Activated CD4-positive, alpha-beta memory T cell treated with anti-CD3 and anti-CD28 coated beads, Interleukin-2, amount 10 ng/mL, durations not matched to agents 7 days and 5 days (primary cell): ENCODE measurements at places on chromosomes 13 and 19. TPM values are rescaled to one million over a fixed set of nuclear protein-coding genes. Genes with fewer than 3 reads are reported as not detected.
A peak's percentile ranks its signal among the peaks of the same experiment; 100 is the strongest.

The KIR3DL1 gene
- total RNA-seq: not detected

The ZNF154 gene
- total RNA-seq: 0.38 TPM

The CPAMD8 gene
- total RNA-seq: 1.4 TPM

The ZNF653 gene
- 15.6 TPM for total RNA-seq

The SPRYD7 gene
- total RNA-seq: 3.9 TPM

The SNAPC2 gene
- 24.1 TPM for total RNA-seq

The LGALS4 gene
- total RNA-seq: 0.81 TPM

DNA sequence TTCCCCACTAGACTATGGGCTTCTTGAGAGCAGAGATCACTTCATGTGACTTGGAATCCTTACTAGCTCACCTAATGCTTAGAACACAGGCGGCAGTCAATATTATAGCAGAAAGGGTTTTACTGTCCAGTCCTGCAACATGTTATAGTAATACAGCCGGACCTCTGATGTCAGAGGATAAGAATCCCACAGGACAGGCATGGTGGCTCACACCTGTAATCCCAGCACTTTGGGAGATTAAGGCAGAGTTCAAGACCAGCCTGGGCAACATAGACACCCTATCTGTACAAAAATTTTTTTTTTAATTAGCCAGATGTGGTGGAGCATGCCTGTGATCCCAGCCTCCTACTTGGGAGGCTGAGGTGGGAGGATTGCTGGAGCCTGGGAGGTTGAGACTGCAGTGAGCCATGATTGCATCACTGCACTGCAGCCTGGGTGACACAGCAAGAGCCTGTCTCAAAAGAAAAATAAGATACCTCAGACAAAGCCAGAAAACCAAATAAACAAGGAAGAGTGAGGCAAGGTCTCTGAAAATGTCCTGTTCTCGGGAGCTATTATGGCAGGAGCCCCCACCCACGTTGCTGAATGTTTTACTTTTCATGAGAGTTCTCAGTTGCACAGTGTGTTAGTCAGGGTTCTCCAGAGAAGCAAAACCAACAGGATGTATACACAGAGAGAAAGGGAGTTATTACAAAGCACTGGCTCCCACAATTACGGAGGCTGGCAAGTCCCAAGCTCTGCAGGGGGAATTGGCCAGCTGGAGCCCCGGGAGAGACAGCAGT, 100.8 kb downstream of the UBL3 start:
- H3K27ac ChIP-seq: no peak overlapping the region
- peaks cover 14% of the 10 kb centered on the region for H3K27me3 ChIP-seq
- no peak overlapping the region for H3K4me3 ChIP-seq

DNA sequence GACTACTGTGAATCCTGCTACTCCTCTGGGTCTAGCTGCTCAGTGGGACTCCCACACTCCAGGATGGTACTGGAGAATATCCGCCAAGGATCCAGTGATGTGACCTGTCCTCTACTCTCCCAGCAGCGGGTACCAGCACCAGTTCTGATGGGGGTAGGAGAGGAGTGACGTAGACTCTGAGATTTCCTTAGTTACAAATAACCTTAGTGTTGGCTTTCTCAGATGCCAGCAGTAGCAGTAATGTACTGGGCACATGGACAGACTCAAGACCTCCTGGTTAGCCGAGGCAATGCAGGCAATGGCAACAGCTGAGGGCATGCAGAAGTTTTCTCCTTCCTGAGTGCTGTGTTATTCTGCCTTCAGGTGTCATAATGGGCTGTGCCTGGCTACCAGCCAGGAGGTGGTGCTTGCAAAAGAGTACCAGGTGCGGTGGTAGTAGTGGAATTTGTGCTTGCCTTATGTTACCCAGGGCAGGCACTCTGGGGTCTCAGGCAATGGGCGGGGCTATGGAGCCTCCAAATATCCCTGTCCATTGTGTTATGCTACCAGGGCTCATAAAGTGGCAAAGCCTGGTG, 105.3 kb upstream of the KLF5 start:
- no peak for DNase-seq
- H3K27me3 ChIP-seq: no peaks in the 10 kb centered on the region
- peaks cover 17% of the 10 kb centered on the region for H3K36me3 ChIP-seq
- no peak overlapping the region for H3K4me3 ChIP-seq
- H3K4me1 ChIP-seq: no peaks in the 10 kb centered on the region
- no peak overlapping the region for H3K27ac ChIP-seq

DNA sequence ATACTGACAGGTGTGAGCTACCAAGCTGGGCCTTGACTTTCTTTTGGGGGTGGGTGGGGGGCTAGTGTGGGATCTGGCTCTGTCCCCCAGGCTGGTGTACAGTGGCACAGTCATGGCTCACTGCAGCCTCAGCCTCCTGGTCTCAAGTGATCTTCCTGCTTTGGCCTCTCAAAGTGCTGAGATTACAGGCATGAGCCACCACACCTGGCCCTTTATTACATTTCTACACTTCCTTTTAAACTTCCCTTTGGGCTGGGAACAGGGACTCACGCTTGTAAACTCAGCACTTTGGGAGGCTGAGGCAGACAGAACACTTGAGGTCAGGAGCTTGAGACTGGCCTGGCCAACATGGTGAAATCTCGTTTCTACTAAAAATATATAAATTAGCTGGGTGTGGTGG, 12.0 kb downstream of the FTL start:
- DNase-seq: no peak
- H3K36me3 ChIP-seq: peaks cover 30% of the 10 kb centered on the region
- H3K27me3 ChIP-seq: no peaks in the 10 kb centered on the region
- H3K27ac ChIP-seq: no peak overlapping the region
- H3K4me1 ChIP-seq: peaks cover 6% of the 10 kb centered on the region

DNA sequence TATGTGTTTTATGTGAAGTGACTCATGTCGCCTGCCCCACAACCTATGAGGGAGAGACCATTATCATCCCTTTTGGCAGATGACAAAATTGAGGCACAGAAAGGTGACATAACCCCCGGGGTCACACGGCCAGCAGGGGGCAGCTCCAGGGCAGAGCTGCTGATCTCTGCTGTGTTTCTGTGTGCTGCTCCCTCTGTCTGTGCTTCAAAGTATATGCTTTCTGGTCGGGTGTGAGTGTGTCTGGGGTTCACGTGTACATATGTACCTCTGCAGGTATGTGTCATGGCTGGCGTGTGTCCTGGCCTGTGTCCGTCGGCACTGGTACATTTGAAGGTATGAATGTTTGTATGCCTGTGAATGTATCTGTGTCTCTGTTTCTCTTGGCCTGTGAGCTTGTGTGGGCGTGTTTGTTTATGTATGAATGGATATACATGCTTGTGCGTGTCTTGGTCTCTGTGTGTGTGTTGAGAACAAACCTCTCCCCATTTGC, 7.1 kb downstream of the LIPE start:
- H3K27ac ChIP-seq: peak overlapping the region; percentile 49
- H3K27me3 ChIP-seq: no peaks in the 10 kb centered on the region
- no peak overlapping the region for H3K4me3 ChIP-seq
- H3K4me1 ChIP-seq: peaks cover 42% of the 10 kb centered on the region
- peaks cover 4% of the 10 kb centered on the region for H3K36me3 ChIP-seq

DNA sequence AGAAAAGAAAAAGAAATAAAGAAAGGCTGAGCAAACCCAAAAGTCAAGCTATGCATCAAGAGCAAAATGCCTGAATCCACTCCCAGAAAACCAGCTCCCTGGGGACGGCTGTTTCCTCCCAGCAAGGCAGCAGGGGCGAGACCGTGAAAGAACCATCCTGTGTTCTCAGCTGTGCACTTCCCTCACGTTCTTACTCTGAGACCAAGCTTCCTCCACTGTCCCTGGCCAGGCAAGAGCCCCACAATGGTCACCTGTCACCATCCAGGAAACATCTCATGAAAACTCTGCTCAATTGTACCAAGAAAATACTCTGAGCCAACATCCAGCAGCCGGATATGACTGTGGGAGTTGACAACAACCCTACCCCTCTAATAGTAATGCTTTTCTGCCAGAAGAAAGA, 22.9 kb downstream of the RAB20 start:
- no peak overlapping the region for H3K27ac ChIP-seq
- H3K36me3 ChIP-seq: no peaks in the 10 kb centered on the region
- peaks cover 17% of the 10 kb centered on the region for H3K4me1 ChIP-seq
- no peaks in the 10 kb centered on the region for H3K27me3 ChIP-seq

DNA sequence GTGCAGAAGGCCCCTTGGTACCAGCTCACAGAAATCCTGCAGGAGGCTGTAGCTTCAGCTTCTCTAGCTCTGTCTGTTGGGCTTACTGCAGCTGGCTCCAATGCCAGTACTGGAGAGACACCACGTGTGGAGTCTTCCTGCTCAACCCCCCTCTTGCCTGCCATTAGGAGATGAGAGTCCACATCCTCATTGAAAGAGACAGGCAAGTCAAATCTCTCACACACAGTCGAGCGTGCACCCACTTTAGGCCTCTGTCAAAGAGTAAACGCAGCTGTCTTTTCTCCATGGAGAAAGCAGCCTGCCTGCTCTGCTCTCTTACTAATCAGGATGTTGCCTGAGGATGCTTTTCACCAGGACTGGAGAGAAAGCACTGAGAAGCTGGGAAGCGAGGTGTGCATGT, 523.0 kb upstream of the NBEA start:
- no peak for DNase-seq
- no peaks in the 10 kb centered on the region for H3K27me3 ChIP-seq
- no peaks in the 10 kb centered on the region for H3K36me3 ChIP-seq
- H3K4me1 ChIP-seq: no peaks in the 10 kb centered on the region
- H3K4me3 ChIP-seq: no peak overlapping the region

DNA sequence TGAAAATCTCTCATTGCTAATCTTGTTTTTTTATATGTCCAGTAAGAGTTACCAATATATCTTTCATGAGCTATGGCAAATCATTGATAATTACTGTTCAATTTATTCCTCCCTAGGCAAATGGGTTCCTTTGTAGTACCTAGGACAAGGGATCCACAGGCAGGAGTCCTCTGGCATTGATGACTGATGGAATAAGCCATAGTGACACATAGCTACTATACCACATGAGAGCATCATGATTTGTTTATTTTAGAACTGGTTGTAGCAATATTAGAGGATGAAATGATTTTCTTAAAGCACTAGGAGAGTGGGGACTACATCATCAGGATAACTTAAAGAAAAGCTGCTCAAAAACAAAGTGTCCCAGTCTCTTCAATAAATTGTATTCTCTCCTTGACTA, 21.7 kb upstream of the MAB21L1 start:
- no peak overlapping the region for H3K4me3 ChIP-seq
- H3K27ac ChIP-seq: no peak overlapping the region
- no peak for DNase-seq
- no peaks in the 10 kb centered on the region for H3K4me1 ChIP-seq
- no peaks in the 10 kb centered on the region for H3K27me3 ChIP-seq
- H3K36me3 ChIP-seq: no peaks in the 10 kb centered on the region

DNA sequence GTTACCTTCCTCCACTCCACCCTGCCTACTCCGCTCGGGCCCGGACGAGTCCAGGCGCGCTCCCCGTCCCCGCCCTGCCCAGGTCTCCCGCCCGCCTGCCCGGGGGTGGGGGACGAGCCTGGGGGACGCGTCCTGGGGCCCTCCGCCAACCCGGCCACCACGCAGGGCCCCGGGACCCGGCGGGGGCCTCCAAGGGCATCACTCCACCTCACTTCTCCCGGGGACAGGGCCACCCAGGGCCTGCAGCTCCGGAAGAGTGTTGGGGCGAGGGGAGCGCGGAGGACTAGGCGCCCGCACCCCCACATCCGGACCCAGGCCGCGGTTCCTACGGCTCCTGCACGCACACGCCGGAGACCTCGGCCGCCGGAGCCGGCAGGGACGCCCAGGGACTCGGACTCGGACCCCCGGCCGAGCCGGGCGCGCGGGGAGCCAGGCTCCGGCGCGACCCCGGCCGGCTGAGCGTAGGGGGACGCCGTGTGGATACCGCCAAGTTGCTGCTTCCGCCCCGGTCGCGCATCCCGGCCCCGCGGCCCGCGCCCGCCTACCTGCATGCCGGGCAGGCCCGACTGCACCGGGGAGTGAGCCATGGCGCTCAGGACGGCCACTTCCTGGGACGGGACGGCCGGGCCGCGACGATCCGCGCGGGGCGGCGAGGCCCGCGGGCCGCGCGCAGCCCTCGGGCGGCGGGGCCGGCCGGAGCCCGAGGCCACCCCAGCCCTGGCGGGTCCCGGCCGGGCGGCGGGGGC, 534 bp downstream of the STK24 start:
- H3K27ac ChIP-seq: peak overlapping the region; percentile 86
- H3K4me3 ChIP-seq: peak overlapping the region; percentile 94
- no peaks in the 10 kb centered on the region for H3K27me3 ChIP-seq

GRCh38 chr13:107743100-107743499, 472.2 kb downstream of the LIG4 start:
- H3K4me3 ChIP-seq: no peak overlapping the region
- H3K27me3 ChIP-seq: no peaks in the 10 kb centered on the region
- H3K27ac ChIP-seq: no peak overlapping the region
- H3K36me3 ChIP-seq: no peaks in the 10 kb centered on the region
- no peaks in the 10 kb centered on the region for H3K4me1 ChIP-seq

DNA sequence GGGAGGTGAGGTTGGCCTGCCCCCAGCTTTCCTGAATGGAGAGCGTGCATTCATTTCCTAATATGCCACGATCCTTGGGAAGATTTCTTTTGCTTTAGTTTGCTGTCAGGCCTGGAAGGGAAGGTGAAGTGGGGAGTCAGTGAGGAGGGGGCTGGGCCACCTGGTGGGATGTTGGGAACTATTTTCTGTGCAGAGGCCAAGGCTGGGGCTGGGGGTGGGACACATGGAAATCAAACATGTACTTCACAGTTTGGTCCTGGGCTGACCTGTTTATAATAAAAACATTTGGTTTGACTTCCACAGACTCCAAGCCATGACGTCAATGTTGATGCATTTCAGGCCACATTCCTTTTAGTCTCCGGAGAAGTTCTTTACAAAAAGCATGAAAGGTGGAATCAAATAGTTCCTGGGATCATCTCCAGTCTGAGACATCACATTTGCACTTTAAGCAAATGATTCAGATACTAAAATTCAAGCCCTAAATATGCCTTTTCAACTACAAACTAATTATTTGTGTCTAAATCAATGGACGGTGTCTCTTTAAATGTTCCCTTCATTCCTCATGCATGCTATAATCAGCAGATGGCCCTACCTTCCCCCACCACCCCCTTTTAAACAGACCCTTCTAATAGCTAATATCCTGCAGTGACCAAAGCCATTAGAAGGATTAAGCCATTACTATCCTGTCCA, 41.5 kb upstream of the MEDAG start:
- H3K4me1 ChIP-seq: peaks cover 3% of the 10 kb centered on the region
- no peak overlapping the region for H3K27ac ChIP-seq
- H3K4me3 ChIP-seq: no peak overlapping the region
- H3K36me3 ChIP-seq: no peaks in the 10 kb centered on the region
- no peak for DNase-seq
